ENCODE measurements at places on chromosomes 3 and 15. TPM values are rescaled to one million over a fixed set of nuclear protein-coding genes. Genes with fewer than 3 reads are reported as not detected.

Gene TRIM71
- total RNA-seq = not detected

Gene MESP1
- total RNA-seq = 8.5 TPM

Gene MB21D2
- 5.2 TPM for total RNA-seq

Gene ZIC1
- total RNA-seq = not detected

Gene RBP2
- not detected for total RNA-seq

Gene B2M
- 399 TPM for total RNA-seq

Gene NR2F2
- 24.0 TPM for total RNA-seq

Gene KNG1
- total RNA-seq = 0.07 TPM

Gene THSD4
- 23.0 TPM for total RNA-seq

Gene CCDC54
- total RNA-seq = not detected

Gene SIN3A
- 32.1 TPM for total RNA-seq

Gene PLXND1
- 85.8 TPM for total RNA-seq

Gene TSC22D2
- 13.9 TPM for total RNA-seq

Gene SLC22A14
- 0.03 TPM for total RNA-seq

Gene NRG4
- 2.5 TPM for total RNA-seq

Gene PIK3CB
- total RNA-seq = 16.0 TPM

Gene RBMS3
- 0.43 TPM for total RNA-seq

Gene CLDN1
- 28.6 TPM for total RNA-seq

Gene ACAD11
- 5.2 TPM for total RNA-seq

Gene FHIT
- total RNA-seq = 0.72 TPM

Gene GOLGA8T
- 1.7 TPM for total RNA-seq

Gene PP2D1
- total RNA-seq = not detected

Gene CCDC80
- 63.4 TPM for total RNA-seq

Gene AHSG
- total RNA-seq = not detected

Gene KBTBD13
- total RNA-seq = not detected
